T-helper 22 cell (primary cell): ENCODE measurements at places on chromosomes 1 and 21.

DNA sequence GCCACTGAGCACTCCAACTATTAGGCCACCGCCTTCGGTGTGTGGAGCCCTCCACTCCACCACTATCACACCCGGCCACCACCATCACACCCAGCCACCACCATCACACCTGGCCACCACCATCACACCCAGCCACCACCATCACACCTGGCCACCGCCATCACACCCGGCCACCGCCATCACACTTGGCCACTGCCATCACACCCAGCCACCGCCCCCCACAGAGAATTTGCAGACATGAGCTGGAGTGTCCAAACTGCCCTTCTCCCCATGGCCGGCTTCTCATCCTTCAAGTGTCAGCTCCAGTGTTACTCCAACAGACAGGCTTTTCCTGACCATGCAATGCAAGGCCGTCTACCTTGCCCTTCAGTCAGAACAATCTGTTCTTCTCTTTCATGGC is 50.4 kb upstream of the A3GALT2 start:
- DNase-seq, result no peak

DNA sequence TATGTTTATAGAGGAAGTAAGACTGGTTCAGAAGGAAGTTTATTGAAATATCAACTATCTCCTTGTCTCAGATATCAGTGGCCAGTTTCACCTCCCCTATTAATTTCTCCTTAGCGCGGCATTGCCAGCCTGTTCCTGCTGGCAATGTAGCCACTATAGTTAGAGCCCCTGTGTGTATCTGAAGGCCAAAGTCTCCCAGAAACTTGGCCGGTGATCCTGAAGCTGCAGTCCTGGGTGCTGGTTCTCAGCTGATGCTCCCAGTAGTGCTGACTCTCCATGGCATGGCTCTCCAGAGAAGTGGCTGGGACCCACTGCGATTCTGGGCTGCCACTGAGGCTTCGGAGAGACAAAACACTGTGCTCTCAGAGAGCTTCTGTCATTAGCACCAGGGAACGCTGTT is 59.9 kb downstream of the TNN start:
- DNase-seq, result no peak

GRCh38 chr21:35350965-35351364 is 301.9 kb upstream of the RUNX1 start:
- DNase-seq, result no peak

- no peak for DNase-seq
Observed at GRCh38 chr1:112357467-112357866, 38.5 kb upstream of the CTTNBP2NL start.

- no peak for DNase-seq
Observed at GRCh38 chr1:5906966-5907365, 85.3 kb downstream of the NPHP4 start.

- DNase-seq, result no peak
Observed at GRCh38 chr1:230222678-230223077, 155.6 kb downstream of the GALNT2 start.

DNA sequence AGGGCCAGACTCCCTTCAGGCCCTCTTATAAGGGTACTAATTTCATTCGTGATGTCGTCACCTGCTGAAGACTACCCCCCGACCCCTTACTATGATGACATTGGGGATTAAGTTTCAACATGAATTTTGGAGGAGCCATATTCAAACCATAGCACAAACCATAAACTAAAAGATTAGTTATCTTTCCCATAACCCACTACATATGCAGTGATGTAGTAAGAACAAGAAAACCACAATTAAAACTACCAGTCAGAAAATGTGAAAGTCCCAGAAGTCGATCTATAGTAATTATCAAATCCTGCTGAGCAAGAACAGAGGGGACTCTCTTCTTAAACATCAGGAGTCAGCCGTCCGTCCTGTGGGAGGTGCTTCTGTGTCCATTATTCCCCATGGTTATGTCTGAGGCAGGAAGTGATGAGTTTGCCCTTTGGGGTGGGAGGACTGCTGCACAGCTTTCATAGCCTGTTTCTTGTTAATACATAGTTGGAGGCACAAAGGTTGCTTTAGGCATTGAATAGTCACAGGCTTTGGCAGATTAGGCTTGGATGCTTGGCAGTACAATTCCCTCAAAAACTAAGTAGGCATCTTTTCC is 35.9 kb upstream of the PTGFRN start:
- no peak for DNase-seq

- DNase-seq, result no peak
Observed at GRCh38 chr1:25911162-25911561, 4.9 kb upstream of the STMN1 start.

GRCh38 chr21:31795992-31796391 is 64.1 kb upstream of the SCAF4 start:
- DNase-seq, result no peak

- no peak for DNase-seq
Observed at GRCh38 chr1:180358649-180359048, 128.6 kb downstream of the LHX4 start.

GRCh38 chr1:6041432-6042062 is 4.1 kb upstream of the KCNAB2 start:
- DNase-seq, result no peak

GRCh38 chr1:42999308-42999707 is 40.6 kb upstream of the SLC2A1 start:
- DNase-seq, result no peak

DNA sequence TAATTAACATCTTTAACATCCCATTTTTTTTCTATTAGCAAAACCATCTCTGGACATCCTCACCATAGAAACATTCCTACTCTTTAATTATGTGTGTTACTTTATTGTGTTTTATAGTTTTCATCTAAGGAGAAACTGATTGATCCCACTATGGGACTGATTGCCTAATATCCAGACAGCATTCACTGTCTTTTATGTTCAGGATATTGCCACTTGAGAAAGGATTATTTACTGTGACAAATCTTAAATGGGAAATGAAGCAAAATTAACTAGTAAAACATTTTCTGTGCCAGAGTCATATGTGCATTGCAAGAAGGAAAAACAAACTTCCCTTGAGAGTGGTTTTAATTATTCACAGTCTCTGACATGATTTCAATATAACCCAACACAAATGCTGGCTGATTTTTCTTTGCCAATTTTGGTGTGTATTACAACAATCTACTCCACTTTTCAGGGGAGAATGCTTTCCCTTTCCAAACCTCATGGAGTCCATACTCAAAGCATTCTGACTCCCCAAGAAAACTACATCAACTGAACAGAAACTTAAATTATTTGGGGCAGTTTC is 15.8 kb upstream of the RGS13 start:
- DNase-seq, result no peak

- DNase-seq, result no peak
Observed at GRCh38 chr21:33893917-33894316, 21.7 kb downstream of the ATP5PO start.

- no peak for DNase-seq
Observed at GRCh38 chr1:24967555-24967954, 37.5 kb upstream of the RUNX3 start.

GRCh38 chr1:246161626-246162025 is 345.5 kb downstream of the SMYD3 start:
- DNase-seq, result no peak

DNA sequence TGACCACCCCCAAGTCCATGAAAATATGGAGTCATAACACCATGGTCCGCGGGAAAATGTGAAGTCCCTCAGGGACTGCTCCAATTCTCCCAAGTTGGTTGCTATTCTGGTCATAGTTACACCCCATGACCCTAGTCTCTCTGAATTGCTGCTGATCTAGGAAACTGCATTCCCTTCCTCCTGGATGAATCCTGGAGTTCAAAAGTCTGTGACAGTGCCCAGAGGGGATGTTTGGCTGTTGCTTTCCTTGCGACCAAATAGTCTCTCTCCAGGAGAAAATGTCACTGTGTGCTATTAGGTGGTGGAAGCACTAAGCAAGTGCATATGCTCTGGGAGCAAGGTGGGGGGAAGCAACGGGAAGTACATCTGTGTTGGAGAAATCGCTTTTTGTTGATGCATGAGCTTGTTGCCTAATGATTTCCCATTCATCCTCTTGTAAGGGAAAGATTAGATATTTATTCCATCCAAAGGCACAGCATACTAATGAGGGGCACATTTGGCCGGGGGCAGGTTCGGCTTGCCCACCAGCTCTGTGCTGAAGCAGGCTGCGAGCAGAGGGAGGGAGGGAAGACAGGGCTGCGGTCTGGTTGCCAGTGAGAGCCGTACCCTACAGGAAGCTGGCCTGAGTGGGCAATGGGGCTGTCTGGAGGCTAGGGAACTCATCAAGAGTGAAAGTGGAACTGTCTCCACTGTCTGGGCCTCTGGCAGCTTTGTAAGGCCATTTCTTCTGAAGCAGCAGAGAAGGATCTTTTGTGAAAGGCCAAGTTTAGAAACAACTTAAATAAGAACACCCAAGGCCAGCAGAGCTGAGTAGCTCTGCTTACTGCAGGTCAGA is 27.2 kb downstream of the SYT6 start:
- no peak for DNase-seq

- no peak for DNase-seq
Observed at GRCh38 chr1:225677350-225678124, 24.6 kb upstream of the ENAH start.

DNA sequence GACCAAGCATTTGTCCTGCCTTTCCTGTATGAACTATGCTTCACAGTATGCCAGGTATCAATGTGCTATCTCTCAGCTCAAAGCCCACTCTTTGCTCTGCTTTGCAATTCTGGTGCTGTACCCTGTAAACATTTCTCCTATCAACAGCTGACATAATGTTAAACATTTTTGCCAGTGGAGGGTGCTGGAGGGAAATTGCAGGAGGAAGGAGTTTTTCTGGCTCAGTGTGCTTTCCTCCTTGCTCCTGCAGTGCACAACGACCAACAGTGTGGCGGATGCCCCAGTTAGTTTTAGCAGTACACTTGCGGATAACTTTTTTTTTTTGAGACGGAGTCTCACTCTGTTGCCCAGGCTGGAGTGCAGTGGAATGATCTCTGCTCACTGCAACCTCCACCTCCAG is 67.1 kb upstream of the PTGFRN start:
- DNase-seq, result no peak

GRCh38 chr1:238141353-238141752 is 250.6 kb upstream of the ZP4 start:
- DNase-seq, result no peak

DNA sequence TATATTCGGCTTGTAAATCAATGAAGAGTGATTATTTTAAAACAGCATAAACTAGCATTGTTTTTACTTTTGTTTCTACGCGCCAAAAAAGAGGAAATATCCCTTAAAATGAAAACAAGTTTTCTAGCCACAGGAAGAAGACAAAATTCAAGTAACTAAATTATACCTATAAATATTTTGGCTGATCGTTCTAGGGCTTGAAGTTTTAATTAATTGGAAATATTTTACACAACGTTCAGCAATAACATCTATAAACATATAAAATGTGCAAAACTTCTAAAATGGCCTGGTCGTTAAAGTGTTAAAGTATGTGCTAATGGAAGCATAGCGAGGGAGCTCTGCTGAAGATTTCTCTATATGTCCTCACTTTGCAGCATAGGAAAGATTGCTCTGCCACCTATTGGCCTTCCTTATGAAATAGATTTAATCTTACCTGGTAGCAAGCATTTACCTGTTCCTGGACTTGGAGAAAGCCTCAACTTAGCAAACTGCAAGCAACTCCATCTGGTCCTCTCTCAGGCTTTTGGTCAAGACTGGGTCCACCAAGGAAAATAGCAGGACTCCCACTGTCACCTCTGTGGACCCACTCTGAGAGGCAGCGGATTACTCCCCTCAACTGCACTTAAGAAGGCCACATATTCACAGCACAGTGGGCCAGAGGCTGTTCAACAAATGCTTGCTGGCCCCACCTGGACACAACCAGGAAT is 351.3 kb upstream of the RUNX1 start:
- DNase-seq, result no peak
